ENCODE measurements at places on chromosomes 12 and 14.

GRCh38 chr12:119014368-119014767, 33.0 kb downstream of the SRRM4 start:
- no peak for DNase-seq

DNA sequence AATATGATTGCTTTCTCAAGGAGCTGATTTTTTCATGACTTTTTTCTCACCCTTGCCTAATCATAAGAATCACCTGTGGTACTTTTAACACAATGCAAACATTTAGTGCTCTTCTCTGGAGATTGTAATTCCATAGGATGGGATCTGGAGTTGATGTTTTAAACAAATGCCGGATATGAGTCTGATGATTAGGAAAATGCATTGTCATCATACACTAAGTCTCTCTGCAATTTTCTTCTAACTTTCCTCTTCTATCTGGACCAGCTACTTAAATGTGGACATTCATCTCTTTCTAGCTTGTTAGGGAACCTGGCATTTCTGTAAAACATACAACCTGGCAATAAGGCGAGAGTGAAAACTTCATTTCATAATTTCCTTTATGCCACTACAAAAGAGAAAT, 23.5 kb downstream of the PMCH start:
- no peak for DNase-seq

DNA sequence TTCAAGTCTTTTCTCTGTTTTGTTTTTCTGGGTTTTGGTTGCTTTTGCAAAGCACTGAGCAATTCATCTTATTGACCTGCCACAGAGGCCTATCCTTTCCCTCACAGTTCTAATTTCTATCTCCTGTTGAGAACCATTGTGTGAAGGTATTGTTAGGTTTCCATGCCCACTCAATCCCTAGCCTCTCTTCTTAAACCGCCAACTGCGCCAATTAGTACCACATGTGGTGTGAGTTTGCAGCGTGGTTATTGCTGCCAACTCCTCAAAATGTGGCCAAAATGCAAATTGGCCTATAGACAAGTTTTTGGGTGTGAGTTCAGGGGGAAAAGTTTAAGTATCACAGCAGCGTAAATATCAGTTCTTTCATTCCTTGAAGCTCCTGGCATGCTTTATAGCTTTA, 232.6 kb downstream of the FLRT2 start:
- DNase-seq: peak; percentile 32

GRCh38 chr14:90039253-90040010, 22.4 kb upstream of the KCNK13 start:
- no peak for DNase-seq

DNA sequence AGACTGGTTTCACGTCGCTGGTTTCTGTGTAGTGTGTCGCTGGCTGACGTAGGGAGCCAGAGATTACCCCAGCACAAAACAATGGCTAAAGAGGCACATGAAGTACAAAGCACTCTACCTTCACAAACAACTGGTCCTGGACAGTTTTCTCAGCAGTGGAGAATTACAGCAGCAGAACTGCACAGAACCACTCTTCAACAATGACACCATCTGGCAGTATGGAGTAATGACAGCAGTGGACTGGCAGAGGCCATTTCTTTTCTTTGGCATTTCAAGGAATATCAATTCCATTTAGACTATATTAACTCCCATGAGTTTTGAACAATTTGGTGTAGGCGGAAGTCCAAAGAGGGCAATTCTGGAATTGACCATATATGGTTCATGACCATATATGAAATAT, 1074.1 kb downstream of the AACS start:
- no peak for DNase-seq

- DNase-seq: no peak
Measured at GRCh38 chr12:51246254-51246853, 7.7 kb downstream of the DAZAP2 start.

DNA sequence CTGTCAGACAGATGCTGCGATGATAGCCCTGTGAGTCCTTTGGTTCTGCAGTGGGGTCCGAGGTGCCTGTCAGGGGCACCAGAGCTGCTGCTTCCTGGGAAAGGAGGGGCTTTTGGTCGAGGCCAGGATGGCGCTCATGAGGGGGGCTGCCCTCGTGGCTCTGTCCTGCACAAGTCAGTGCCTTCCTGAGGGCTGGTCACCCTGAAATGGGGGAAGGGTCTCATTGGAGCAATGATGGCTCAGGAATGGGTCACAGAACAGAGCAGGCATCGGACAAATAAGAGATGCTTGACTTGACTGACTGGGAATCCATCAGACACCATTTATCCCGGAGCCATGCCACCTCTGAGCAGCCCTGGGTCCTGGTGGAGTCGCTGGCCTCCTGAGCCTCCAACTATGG, 121.9 kb downstream of the ADGRD1 start:
- DNase-seq: no peak

GRCh38 chr12:131776237-131776889, 51.8 kb upstream of the MMP17 start:
- no peak for DNase-seq
